ENCODE measurements at places on chromosomes 6 and 20. TPM values are rescaled to one million over a fixed set of nuclear protein-coding genes. Genes with fewer than 3 reads are reported as not detected.

Gene DDX43
- total RNA-seq: 1.6 TPM

Gene SCAF8
- total RNA-seq: 15.7 TPM

Gene TREM2
- total RNA-seq: 5.7 TPM

Gene TCF19
- total RNA-seq: 17.5 TPM

Gene TTK
- 25.9 TPM for total RNA-seq

Gene SLC22A2
- not detected for total RNA-seq

Gene SLC16A10
- total RNA-seq: not detected

Gene FAM217A
- not detected for total RNA-seq

Gene AGPAT4
- total RNA-seq: 2.7 TPM

Gene RNF182
- total RNA-seq: not detected

Gene MROH8
- not detected for total RNA-seq

Gene VGLL2
- total RNA-seq: not detected

Gene MTG2
- 23.6 TPM for total RNA-seq

Gene MYH7B
- total RNA-seq: not detected

Gene LINC00237
- not detected for total RNA-seq

Gene B3GALT4
- total RNA-seq: 2.2 TPM

Gene KCNK16
- total RNA-seq: not detected

Gene PRL
- not detected for total RNA-seq

Gene PAK5
- total RNA-seq: not detected

Gene TSBP1
- not detected for total RNA-seq

Gene JARID2
- 18.4 TPM for total RNA-seq

Gene ADAM33
- total RNA-seq: 0.04 TPM

Gene SIRPB2
- 0.15 TPM for total RNA-seq

Gene C6orf163
- 2.5 TPM for total RNA-seq

Gene CPXM1
- not detected for total RNA-seq
